ENCODE measurements at places on chromosomes 7 and 10.

- DNase-seq, result no peak
Measured at GRCh38 chr7:131166066-131166465, 161.6 kb upstream of the MKLN1 start.

- no peak for DNase-seq
Measured at GRCh38 chr7:6542368-6542767, 8.9 kb downstream of the GRID2IP start.

- no peak for DNase-seq
Measured at GRCh38 chr10:49613165-49613881, 514 bp upstream of the CHAT start.

DNA sequence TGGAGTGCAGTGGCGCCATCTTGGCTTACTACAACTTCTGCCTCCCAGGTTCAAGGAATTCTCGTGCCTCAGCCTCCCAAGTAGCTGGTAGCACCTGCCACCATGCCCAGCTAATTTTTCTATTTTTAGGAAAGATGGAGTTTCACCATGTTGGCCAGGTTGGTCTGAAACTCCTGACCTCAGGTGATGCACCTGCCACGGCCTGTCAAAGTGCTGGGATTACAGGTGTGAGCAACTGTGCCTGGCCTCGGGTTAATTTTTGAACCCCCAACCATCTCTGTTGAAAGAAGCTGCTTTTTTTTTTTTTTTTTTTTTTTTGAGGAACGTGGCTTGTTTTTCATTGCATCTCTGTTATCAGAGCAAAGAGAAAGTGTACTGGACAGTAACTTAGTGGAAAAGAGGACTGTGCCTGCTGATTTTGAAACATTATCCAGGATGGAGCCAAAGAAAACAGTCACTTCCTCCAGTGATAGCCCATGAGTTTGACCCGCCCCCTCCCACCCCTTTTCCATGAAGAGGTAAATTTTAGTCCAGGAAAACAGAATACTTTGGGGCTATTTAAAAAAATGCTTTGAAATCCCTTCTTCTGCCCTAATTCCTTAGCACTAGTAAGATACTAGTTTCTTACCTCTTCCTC, 38.3 kb downstream of the WBP1L start:
- no peak for DNase-seq

DNA sequence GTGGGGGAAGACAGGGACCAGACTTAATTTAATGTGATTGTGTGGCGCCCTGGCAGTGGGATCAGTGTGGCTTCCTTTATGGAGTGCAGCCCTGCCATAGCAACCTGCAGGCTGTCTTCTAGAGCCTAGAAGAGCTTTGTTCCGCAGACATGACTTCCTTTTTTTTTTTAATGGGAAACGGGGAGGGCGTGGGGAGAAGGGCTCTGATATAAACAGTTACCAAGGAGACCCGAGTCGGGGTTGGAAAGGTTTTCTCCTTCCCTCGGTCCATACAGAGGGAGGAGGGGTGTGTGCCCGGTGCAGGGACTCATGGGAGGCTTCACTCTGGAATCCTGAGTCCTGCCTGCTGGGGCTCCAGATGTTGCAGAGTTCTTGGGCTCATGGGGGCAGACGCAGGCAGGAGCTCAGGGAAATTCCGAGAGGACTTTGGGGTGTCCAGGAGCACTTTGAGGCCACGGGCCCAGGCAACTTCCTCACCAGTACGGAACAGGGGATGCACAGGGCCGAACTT, 26.9 kb downstream of the TMEM120A start:
- DNase-seq, result no peak

DNA sequence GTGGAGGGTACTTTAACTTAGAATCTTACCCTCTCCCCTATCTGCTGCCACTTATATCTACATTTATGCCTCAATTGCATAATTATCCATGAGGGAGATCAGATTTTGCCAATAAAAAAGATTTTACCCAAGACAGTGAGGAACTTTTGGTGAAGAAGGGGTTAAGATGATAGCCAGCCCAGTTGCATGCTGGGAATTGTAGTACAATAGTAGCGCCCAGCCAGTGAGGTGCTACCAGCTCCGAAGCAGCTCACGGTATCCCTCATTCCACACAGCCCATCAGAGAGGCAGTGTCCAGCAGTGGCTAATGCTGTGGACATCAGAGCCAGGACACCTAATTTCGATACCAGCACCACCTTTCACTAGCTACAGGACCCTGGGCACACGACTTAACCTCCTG, 5.9 kb upstream of the LGI1 start:
- no peak for DNase-seq

DNA sequence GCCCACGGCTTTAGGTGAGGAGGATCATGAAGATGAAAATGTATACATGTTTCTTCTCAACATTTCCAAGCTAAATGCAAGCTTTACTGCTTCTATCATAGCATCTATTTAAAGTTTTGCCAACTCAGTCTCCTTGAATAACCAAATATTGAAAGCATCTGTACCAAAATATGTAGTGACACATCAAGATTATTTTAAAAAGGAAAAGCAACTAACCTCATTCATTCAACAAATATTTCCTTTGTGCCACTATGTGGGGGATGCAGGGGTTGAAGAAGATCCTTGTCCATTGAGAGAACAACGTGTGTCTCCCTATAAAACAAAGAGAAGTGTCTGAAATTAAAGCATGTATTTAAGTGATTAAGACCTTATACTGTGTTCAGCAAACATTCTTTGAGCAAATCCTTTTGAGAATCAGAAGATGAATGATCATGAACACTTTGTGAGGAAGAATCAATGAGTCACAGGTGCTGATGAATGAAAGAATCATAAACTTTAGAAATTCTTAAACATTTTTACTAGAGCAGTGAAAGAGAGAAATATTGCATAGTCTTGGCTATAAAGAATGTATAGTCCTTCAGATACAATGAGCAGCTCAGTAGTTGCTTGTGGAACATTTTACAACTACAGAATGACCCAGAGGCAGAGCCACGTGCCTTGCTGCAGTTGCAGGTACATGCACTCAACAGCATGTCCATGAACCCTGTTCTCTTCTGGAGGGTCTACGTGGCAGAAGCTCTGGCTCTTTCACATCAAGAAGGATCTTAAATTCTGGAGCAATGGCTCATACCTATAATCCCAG, 13.9 kb downstream of the TAS2R60 start:
- DNase-seq, result no peak

DNA sequence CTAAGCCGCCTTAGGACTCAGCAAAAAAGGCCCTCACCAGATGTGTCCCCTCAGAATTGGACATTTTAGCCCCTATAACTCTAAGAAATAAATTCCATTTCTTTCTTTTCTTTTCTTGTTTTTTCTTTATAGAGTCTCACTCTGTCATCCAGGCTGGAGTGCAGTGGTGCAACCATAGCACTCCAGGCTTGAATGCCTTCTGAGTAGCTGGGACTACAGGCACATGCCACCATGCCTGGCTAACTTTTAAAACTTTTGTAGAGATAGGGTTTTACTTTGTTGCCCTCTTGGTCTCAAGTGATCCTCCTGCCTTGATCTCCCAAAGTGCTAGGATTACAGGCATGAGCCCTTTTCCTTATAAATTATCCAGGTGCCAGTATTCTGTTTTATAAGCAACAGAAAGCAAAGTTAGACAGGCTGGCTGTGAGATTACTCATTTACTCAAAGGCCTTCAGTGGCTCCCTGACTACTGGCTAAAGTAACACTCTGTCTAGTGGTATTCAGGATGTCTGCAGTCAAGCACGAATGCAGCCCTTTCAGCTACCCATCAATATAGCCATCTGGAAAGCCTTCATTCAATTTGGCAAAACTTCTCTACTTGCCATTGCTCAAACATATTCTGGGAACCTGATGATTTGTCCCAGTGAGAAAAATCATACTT, 128.6 kb downstream of the ICA1 start:
- DNase-seq, result no peak

DNA sequence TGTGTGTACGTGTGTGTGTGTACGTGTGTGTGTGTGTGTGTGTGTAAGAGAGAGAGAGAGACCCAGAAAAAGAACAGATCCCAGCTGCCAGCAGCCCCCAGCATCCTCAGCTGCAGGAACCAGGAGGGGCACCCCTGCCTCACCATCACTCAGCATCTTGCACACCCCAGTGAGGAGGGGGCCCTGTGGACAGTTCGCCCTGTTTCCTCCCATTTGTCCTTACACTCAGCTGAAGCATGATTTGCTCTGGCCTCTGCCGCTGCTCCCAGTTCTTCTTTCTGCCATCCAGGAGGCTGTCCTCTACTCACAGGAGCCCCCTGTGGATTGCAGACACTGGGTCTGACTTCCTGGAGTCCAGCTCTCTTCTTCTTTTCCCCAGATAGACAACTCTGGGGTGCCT, 9.7 kb downstream of the GPR26 start:
- no peak for DNase-seq

- DNase-seq, result no peak
Measured at GRCh38 chr7:88795553-88795952, at the start of gene TEX47. Gene TEX47 (minus strand): TSS chr7:88795737. CDS start chr7:88794942, 795 bp downstream.

- no peak for DNase-seq
Measured at GRCh38 chr7:28942168-28942567, 16.0 kb downstream of the TRIL start.

GRCh38 chr10:14396411-14397048, 65.8 kb upstream of the FRMD4A start:
- DNase-seq, result no peak

GRCh38 chr10:32237644-32238345, 109.2 kb downstream of the EPC1 start:
- DNase-seq, result no peak

DNA sequence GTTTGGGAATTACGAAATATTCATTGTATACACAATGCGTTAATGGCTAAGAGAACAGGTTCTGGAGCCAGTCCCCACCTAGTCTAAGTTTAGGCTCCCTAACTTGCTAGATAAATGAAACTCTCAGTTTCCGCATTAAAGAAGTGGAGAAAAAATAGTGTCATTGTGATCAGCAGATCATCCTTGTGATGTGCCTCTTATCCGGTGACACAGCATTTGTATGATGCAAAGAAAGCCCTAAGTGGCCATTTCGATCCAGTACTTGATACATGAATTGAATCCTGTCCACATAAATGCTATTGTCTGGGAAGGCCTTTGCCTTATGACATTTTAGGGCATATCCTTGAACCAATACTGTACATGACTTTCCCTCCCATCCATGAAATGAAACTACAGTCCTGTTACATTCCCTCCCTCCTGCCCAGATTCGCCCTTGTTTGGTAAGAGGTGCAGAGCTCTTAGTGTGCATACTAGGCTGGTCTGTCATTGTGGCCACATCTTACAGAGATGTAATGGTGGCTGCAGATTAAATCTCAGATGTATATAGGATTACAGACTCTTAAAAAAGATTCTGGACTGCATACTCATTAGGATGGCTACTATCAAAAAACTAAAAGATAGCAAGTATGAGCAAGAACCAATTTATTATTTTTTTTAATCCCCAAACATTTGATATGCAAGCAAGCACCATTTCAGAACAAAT, 80.9 kb downstream of the LRRC4 start:
- no peak for DNase-seq

- no peak for DNase-seq
Measured at GRCh38 chr7:6359021-6359420, 86.6 kb upstream of the CYTH3 start.

- DNase-seq, result no peak
Measured at GRCh38 chr10:130999376-131000202, 311.9 kb downstream of the TCERG1L start.

Data from CD8-positive, alpha-beta memory T cell (primary cell).